Stimulated activated CD4-positive, alpha-beta T cell treated with anti-CD3 and anti-CD28 coated beads, Interleukin-12 subunit alpha, Interleukin-12 subunit beta, amount 100 ng/mL, for 24 hours (primary cell): ENCODE measurements at places on chromosomes 4 and X.
A peak's percentile ranks its signal among the peaks of the same experiment; 100 is the strongest.

DNA sequence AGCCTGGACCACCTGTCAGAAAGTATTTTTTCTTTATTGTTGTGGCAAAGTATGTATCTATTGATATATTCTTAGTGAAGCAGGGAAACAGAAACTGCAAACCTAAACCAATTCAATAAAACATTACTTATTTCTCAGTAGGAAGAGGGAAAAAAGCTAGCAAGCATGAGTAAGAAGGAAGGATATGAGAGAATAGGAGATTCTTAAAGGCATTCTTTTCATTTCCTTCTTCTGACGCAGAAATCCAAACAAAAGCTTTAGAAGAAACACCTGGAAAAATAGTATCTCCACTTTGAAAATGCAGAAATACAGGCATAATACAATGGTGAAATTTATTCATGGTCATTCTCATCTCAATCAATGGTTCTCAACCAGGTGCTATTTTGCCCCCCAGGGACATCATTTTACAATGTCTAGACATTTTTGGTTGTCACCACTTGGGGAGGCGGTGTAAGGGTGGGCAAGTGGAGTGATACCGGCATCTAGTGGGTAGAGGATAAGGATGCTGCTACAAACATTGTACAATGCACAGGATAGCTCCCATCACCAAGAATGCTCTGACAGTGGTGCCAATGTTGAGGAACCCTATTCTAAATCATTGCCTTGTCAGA is 21.7 kb upstream of the ATXN3L start:
- no peak for DNase-seq

DNA sequence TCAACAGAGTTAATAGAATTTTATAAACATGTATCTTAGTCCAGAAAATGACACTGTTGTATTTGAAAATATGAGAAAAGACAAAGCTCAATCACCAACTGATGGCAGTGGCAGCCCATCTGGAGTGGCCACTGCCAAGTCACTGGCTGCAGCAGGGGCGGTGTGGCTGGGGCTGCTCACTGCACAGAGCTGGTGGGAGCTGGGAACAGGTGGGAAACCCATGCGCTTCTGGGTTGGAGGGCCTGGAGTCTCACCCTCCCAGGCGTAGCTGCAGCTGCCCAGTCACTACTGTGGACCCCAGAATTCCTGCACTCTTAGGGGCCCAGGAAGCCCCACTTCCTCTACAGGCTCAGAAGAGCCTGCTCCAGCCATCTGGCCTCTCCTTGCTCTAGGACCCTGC is 251.8 kb upstream of the NDST4 start:
- DNase-seq: no peak

- DNase-seq: no peak
Measured at GRCh38 chrX:1883772-1884171, 268.9 kb downstream of the ASMT start.

DNA sequence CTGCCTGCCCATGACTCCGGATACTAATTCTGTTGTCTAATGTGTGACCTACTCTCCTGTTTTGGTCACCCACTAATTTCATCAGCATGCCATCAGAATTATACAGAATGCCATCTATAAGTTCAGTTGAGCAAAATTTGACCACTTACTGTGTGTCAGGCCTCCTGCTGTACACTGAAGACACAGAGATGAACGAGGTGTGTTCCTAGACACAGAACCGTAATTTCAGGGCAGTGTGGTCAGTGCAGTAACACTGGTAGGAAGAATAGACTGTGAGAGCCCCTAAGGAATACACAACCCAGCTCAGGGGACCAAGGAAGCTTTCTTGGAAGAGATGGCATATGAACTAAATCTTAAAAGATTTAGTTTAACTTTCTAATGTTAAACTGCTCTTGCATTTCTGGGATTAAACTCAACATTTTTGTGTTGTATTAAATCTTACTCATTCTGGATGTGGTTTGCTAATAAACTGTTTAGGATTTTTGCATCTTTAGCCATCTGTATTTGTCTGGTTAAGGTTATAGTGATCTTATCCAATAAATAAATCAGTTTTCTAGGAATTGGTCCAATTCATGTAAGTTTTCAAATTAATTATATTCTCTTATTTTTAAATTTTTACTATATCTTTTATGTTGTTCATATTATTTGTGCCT is 34.3 kb downstream of the KANTR start:
- no peak for DNase-seq

DNA sequence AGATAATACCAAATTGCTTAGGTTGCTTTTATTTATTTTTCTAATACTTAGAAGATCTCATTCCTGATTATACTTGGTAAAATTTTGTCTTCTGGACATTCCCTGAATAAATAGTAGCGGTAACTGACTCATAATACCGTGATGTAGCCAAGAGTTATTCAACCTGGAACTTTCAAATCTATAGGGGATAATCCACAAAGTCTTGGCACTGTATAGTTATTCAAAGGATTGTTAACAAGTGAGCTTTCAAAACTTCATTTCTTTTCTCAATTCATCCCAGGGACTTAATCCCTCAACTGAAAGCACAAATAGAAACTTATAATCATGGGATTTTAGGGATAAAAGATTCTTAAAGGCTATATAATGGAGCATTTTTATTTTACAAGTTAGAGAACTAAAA is 1383.3 kb downstream of the FAM133A start:
- no peak for DNase-seq

- no peak for DNase-seq
Measured at GRCh38 chrX:20479896-20480295, 213.2 kb upstream of the RPS6KA3 start.

GRCh38 chr4:107863850-107864371 is 39.2 kb downstream of the SGMS2 start:
- peak; percentile 2 for DNase-seq

DNA sequence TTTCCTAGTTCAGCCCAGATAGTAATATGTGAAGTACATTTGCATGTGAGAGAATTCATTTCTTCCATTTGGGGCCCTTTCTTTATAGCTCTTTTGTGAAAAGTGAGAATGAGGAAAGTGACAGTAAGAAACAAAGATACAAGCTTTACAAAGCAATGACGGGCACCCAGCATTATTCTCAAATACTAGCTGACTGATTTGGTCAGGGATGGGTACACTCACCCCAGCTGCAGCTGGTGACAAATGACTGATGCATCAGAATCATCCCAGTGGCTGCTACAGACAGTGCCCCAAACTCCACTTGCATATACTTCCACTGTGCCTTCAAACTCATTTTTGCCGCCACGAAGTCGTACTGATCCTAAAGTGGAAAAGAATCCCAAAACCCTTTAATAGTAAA is 14.8 kb downstream of the PRSS12 start:
- DNase-seq: no peak

DNA sequence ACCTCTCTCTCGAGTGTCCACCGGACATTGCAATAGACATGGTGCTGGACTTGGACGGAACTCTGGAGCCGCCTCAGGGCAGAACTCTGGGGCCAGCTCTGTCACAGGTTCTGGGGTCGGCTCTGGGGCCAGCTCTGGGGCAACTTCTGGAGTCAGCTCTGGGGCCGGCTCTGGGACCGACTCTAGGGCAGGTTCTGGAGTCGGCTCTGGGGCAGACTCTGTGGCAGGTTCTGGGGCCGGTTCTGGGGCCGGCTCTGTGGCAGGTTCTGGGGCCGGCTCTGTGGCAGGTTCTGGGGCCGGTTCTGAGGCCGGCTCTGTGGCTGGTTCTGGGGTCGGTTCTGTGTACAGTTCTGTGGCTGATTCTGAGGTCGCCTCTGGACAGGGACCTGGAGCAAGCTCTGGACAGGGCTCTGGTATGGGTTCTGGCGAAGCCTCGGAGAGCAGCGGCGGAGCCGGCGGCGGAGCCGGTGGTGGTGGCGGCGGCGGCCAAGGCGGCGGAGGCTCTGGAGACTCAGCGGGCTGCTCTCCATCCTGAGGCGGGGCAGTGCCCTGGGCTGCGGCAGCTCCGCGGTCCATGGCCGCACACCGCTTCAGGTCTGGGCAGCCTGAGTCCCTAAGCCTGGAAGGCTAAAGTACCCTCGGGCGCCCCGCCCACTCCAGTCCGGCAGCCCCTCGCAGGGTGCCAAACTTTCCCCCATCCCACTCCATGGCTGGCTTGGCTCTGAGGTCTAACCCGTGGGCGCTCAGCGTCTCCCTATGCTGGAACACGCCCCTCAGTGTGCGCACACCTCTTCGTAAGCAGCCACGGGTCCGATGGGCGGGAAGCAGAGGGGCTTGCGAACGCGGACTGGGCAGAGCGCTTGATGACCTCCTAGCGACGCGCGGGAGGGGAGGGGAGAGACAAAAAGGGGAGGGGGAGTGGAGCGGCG is at the start of gene DGKK:
DGKK (minus strand) TSS at position 723 of the 929 bp plus-strand sequence; CDS start at position 576, 147 bp downstream.
- no peak for DNase-seq

DNA sequence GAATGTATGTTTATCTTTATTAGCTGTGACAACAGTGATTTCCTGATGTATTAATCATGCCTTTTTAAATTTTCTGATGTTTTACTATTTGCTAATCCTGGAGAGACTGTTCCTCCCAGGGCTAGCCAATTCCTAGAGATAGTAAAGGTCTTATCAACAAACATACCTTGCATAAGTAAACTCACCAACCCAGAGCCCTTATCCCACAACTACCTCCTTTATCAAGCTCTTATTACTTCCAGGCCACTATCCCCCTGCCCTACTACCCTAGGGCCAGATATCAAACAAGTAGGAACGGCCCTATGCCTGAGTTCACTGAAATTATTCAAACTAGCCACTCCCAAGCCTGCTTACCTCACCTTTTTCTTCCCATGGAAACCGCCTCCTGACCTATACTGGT is 58.2 kb upstream of the NPNT start:
- no peak for DNase-seq

DNA sequence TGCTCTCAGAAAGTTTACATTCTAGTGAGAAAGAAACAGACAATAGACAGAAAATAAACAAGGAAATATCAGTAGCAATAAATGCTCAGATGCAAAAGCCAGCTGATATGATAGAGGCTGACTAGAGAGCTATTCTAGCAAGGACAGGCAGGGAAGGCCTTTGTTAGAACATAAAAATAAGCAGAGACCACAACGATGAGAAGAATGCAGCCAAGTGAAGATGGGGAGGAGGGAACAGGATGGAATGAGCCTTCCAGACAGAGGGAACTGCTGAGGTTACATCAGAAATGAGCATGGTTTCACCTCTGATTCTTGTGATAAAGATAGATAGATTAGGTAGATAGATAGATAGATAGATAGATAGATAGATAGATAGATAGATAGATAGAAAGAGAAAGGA is 7.6 kb upstream of the SOWAHB start:
- DNase-seq: no peak

GRCh38 chr4:152074573-152074972 is 313.8 kb upstream of the GATB start:
- no peak for DNase-seq

- DNase-seq: no peak
Measured at GRCh38 chr4:188550296-188550695, 411.1 kb downstream of the TRIML1 start.

GRCh38 chr4:17708992-17709762 is 72.2 kb downstream of the FAM184B start:
- no peak for DNase-seq

DNA sequence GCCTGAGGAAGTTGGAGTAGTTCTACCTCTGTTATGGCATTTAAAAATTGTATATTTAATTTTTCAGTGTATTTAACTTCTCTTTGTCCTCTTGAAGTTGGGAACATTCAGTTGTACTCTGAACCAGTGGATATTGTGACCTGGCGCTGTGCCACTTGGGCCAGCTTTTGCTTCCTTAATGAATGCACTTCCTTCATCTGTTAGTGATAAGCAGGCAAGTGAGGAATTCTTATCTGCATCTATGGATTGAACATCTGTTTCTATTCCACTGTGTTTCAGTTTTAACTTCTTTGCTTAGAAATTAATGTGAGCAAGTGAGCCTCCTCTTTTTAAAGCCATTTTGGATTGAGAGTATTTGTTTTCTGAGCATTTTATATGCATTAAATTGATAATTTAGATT is 128.3 kb downstream of the UCHL1 start:
- DNase-seq: no peak

- DNase-seq: no peak
Measured at GRCh38 chr4:140269369-140269768, 104.1 kb upstream of the SCOC start.

GRCh38 chr4:121988950-121989349 is 37.1 kb upstream of the TRPC3 start:
- no peak for DNase-seq

DNA sequence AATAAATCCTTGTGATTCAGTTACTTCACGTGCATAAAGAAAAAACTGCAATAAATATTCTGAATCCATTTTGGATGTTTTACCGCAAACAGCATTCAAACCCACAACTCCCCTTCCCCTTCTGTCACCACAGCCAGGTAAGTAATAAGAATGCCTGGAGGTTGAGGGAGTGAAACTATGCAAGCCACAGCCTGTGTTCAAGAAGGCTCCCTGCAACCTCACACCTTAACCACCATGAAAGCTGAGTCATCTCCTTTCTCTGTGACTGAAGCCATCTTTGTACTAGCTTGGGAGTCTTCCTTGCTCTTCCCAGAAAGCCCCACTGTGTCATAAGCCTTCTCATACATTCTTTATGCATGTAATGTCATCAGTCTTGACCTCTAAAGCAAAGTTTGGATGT is 297.0 kb upstream of the PUDP start:
- DNase-seq: no peak

GRCh38 chr4:135249024-135249423 is 1047.4 kb upstream of the PABPC4L start:
- DNase-seq: no peak

GRCh38 chr4:66688674-66689073 is 856.6 kb downstream of the CENPC start:
- no peak for DNase-seq

- DNase-seq: no peak
Measured at GRCh38 chr4:38944440-38944839, 76.8 kb downstream of the FAM114A1 start.
